Mammary epithelial cell (primary cell): ENCODE measurements at places on chromosomes 5 and 9. TPM values are rescaled to one million over a fixed set of nuclear protein-coding genes. Genes with fewer than 3 reads are reported as not detected.

DNA sequence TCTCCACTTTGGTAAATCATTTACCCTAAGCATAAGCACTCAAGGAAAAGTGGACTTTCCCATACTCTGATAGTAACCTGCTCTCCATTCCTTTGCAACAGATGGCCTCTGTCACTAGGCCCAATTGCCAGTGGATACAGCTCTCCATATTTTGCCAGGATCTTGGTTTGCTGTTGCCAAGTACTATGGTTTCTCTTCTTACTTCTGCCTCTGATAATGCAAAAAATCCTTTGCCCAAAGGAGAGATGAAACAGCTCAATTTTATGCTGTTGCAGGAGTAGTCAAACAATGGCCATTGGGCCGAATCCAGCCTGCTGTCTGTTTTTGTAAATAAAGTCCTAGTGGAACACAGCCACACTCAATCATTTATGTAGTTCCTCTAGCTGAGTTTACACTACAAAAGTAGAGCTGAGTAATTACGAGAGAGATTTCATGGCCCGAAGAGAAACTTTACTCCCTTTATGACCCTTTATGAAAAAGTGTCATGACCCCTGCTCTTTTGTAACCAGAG lies 92.5 kb downstream of the HTR4 start:
- DNase-seq, result no peak

- DNase-seq, result no peak
Observed at GRCh38 chr9:27755846-27756245, 182.6 kb upstream of the C9orf72 start.

DNA sequence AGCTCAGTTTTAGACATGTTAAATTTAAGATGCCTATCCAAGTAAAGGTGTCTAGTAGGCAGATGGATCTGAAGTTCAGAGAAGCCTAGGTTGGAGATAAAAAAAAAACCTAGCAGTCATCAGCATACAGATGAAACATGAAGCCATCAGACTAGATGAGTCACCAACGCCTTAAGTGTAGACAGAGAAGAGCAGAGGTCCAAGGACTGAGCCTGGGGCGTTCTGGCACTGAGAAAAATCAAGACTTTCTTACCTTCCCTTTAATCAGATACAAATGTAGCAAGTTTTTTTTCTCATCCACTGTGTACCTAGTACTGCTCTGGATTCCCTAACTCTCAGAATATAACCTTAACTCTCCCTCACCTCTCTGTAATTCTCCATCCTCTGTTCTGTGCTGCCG lies 97.3 kb downstream of the SIL1 start:
- peak; percentile 70 for DNase-seq

DNA sequence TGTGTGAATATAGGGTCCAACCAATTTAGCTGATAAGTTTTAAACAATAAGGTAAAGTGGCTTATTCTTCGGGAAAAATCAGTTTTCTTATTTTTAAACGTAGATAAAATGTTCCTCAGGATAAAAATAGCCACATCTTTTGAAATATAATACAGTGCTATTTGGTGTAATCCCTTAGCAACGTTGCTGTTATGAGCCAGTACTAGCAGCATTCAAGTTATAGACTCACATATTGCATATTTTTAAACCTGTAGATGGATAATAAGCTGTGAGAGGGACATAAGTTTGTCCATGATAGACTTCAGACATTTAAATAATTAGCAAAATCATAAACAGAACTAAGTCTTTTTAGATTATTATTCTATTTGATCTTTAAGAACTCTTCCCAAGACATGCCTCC lies 6.3 kb downstream of the PDE4D start:
- no peak for DNase-seq

GRCh38 chr9:135821116-135821515 lies 86.2 kb downstream of the CAMSAP1 start:
- DNase-seq, result no peak

Gene COL15A1
- polyA plus RNA-seq, result not detected

Gene RAPGEF6
- polyA plus RNA-seq, result 5.6 TPM
